ENCODE measurements at places on chromosomes 1 and 21.

GRCh38 chr1:21631944-21632887, 36.9 kb downstream of the RAP1GAP start:
- no peak for DNase-seq

- DNase-seq, result no peak
Measured at GRCh38 chr1:200625381-200625824, 4.9 kb upstream of the KIF14 start.

GRCh38 chr1:58500043-58500442, 46.5 kb downstream of the OMA1 start:
- DNase-seq, result no peak

DNA sequence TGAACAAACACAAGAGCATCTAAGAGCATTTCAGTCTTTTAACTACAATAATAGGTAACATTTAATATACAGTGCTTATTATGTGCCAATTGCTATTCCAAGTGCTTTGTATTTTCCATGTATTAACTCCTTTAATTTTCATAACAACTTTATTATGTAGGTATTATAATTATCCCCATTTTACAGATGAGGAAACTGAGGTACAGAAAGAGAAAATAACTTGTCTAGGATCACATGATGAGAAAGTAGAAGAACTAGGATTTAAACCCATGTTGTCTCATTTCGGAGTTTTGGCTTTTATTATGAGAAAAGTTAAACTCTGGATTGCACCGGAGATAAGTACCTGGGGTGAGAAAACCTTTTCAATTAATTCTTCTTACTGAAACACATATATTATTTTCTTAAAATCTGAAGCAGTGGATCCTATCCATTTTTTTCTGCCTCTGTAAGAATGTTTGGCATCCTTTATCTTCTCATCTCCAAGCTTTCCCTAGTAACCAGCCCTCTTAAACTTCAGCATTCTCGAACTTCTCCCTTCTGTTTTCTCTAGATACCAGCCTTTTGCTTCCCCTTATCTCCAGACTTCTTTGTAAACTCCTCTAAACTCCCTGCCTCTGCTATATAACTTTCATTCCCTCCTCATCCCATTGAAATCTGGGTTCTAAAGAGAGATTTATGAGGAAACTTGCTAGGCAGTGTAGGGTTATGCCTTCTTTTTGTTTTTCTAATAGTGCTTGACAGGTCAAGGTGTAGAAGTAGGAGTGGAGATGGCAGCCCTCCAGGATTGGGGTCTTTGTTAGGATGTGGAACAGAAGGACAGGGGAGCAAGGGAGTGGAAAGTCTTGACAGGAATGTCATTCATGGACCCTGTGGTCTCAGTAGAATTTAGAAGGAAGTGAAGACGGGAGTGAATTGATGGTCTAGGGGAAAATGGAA, 28.3 kb downstream of the POU2F1 start:
- no peak for DNase-seq

- no peak for DNase-seq
Measured at GRCh38 chr1:173181791-173182190, 25.3 kb downstream of the TNFSF4 start.

DNA sequence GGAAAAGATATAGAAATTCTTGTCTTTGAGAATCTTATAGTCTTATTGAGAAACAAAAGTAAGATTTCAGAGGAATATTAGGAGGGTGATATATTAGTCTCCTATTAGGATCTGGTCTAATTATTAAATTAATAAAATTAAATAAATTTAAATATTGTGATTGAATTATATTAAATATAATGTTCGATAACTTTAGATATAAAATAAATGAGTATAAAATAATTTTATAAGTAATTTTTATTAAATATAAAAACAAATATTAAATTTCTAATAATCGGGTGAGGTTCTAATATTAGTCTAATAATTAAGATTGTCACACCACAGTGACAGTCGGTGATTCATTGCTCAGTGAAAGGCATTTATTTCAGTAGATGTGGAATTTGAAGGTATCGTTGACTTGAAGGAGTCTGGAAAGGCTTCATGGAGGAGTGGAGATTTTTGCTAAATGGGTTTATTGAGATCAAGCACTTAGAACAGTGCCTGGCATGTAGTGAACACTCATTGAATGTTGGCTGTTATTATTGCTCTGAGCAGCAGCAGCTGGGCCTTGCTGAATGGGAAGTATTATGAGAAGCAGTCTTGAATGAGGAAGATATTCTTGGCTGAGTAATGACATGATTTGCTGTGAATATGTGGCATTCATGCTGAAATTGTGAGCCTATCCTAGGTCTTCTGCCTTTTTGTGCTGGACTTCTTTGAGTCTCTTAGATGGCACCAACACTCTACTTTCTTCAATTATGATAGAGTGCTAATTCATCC, 74.6 kb downstream of the USP25 start:
- no peak for DNase-seq

GRCh38 chr1:203558064-203558760, 64.3 kb downstream of the OPTC start:
- no peak for DNase-seq

DNA sequence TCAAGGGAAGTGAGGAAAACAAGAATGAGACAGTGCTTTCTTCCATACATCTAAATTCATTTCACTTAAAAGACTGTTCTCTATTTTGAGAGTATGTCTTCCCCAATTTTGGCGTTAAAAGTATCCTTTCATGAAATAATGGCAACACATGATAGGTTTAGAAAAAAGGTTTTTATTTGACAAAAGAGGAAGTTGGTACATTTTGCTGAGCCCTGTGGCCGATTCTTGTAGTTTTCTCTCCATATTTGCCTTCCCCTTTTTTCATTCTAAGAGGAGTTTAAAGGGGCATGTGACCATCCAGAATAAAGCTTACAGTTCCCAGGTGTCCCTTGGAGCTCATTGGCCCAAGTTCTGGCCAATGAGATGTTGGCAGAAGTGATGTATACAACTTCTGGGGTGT, 140.4 kb upstream of the KCNE2 start:
- DNase-seq, result no peak

DNA sequence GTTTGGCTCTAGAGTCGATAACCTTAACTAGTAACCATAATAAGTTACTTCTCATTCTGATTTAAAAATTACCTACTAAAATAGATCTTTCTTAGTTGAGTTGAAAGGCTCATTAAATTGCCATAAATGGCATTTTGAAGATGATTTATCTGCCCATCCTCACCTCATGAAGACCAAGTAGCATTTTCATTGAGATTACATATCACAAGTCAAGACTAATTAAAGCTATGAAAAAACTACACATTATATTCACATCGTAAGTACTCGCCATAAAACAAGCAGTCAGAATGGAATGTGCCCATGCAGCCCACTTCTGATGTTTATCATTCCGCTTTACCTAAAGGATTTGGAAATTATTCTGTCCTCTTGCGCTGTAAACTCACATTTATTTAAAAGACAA, 212.0 kb downstream of the COL11A1 start:
- no peak for DNase-seq

GRCh38 chr1:164759144-164759920, 200.3 kb downstream of the PBX1 start:
- no peak for DNase-seq

- DNase-seq, result no peak
Measured at GRCh38 chr1:200233393-200233792, 176.4 kb downstream of the ZNF281 start.

GRCh38 chr1:90799326-90799725, 82.2 kb upstream of the BARHL2 start:
- DNase-seq, result no peak

- no peak for DNase-seq
Measured at GRCh38 chr1:27489501-27489972, 430 bp downstream of the WASF2 start.

DNA sequence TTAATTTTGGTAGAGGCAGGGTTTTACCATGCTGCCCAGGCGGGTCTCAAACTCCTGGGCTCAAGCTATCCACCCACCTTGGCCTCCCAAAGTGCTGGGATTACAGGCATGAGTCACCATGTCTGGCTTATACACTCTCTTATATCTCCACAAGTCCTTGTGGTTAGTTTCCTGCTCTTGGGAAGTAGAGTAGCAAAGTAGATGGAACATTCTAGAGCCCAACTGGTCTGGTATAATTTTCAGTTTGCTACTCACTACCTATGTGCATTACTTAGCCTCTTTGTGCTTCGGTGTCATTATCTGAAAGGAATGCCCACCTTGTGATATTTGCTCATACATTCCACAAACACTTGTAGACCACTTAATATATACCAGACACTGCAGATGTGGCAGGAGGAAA, 96.6 kb upstream of the IPO9 start:
- DNase-seq, result no peak

DNA sequence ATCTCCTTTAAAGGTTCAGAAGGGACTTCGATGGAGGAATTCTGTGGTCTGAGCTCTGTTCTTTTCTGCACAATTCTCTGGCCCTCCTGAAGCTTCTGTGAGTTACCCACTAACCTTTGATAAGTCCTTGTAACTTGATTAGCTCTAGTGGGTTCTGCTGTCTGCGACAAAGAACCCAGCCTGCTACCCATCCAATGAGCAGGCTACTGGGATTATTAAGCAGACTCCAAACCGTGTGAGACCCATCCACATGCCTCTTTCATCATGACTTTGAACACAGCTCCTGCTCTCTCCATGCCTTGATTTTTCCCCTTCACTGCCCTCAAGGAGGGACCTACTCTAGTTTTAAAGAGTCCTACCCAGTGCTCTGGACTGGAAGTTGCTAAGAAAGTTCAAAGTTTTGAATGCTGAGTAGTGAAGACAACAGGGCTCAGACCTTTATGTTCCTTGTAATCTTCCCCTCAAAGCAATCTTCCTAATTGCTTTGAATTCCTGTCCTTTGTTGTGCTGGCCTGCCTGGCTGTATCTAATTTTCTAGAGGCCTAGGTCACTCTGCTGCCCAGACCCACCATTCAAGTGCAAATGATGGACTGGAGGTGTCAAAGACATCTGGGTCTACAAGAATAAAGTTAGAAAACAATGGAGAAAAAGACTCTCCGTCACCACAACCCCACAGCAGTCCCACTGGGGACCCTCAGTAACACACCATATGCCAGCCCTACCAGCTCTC, 146.9 kb downstream of the RHOU start:
- DNase-seq, result no peak

DNA sequence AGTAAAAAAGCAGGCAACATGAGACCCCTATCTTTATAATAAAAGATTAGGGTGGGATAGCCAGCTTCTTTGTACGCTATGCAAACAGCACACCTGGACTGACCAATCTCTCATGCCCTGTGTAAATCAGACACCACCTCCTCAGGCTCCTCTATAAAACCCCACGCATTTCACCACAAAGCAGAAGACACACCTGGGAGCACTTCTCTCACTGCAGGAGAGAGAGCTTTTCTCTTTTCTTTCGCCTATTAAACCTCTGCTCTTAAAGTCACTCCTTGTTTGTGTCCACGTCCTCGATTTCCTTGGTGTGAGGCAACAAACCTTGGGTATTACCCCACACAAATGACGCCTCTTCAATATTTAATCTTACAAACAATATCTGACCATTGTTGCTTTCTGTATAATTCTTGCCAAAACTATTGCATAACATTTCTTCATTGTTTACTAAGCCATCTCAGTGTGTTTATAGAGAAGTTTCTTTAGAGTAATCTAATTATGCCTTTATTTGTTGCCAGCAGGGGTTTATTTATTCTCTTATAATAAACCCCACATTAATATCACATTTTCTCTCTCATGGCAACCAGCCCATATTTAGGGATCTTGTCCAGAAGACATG, 31.6 kb upstream of the NUF2 start:
- no peak for DNase-seq

Data from NCI-H187 treated with DMSO at 0.1 percent for 48 hours (cell line).